Activated CD8-positive, alpha-beta memory T cell treated with anti-CD3 and anti-CD28 coated beads, Interleukin-2, amount 10 ng/mL, durations not matched to agents 7 days and 5 days (primary cell): ENCODE measurements at places on chromosomes 12 and 14. TPM values are rescaled to one million over a fixed set of nuclear protein-coding genes. Genes with fewer than 3 reads are reported as not detected.

DNA sequence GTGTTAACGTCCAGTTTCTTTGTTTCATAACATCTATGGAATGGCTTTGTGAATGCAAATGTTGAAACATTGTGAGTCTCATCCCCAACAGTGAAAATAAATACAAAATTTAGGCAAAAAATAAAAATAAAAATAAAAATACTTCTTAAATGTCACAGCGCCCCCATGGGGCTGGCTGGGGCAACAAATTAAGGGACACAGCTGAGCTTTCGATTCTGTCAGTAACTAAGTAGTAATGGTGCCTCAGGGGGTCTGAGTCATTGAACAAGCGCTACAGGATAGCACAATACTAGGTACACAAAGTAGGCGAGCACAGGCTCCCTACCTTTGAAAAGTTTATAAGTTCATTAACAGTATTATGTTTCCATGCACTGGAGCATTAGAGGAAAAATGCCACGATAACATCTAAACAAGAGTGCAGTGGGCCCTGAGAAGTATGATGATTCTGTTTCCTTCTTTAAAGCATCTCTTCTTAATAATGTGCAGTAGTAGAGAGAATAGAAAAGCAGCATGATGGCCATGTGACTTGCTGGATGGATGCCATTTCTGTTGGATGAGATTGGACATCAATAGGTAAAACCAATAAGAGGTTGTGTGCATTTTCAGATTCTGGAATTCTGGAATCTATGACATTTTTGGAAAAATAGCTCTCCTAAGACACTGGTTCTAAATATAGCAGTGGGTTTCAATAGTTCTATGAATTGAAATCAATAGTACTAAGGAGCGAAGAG is 667.2 kb downstream of the DIO2 start:
- DNase-seq: no peak
- H3K27ac ChIP-seq: no peak overlapping the region
- H3K36me3 ChIP-seq: no peaks in the 10 kb centered on the region
- H3K4me1 ChIP-seq: no peaks in the 10 kb centered on the region
- no peak overlapping the region for H3K4me3 ChIP-seq

- no peaks in the 10 kb centered on the region for H3K27me3 ChIP-seq
- H3K27ac ChIP-seq: no peak overlapping the region
- no peak overlapping the region for H3K4me3 ChIP-seq
- no peaks in the 10 kb centered on the region for H3K36me3 ChIP-seq
- DNase-seq: no peak
Observed at GRCh38 chr12:80494836-80495235, 50.8 kb downstream of the PTPRQ start.

GRCh38 chr14:65986041-65986440 is 500.1 kb upstream of the CCDC196 start:
- H3K27me3 ChIP-seq: peaks cover 4% of the 10 kb centered on the region
- H3K4me1 ChIP-seq: peaks cover 1% of the 10 kb centered on the region
- no peaks in the 10 kb centered on the region for H3K36me3 ChIP-seq
- no peak overlapping the region for H3K4me3 ChIP-seq
- H3K27ac ChIP-seq: no peak overlapping the region
- DNase-seq: no peak

DNA sequence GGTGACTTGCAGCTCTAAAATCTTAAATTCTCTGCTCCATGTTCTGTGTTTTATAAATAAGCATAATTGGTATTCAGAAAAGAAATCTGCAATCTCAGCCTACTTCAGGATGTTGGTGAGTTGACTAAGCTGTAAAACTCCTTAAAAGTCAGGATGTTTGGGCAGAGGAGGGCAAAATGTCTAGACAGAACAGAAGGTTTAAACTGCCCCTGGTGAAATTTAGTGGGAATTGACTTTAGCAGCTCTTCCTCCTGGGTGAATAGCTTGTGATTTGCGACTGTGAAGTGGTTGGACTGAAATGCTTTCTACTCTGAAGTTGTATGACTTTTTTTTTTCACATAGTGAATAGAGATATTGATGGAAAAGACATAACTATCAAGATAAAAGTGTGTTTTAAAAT is 85.8 kb downstream of the CAND1 start:
- no peak for DNase-seq
- no peak overlapping the region for H3K4me3 ChIP-seq
- H3K27ac ChIP-seq: no peak overlapping the region
- no peaks in the 10 kb centered on the region for H3K27me3 ChIP-seq
- H3K36me3 ChIP-seq: peaks cover 2% of the 10 kb centered on the region

GRCh38 chr12:47419497-47419896 is 286.3 kb downstream of the RPAP3 start:
- H3K27ac ChIP-seq: no peak overlapping the region
- H3K4me1 ChIP-seq: peaks cover 5% of the 10 kb centered on the region
- no peak overlapping the region for H3K4me3 ChIP-seq
- H3K36me3 ChIP-seq: peaks cover 5% of the 10 kb centered on the region

DNA sequence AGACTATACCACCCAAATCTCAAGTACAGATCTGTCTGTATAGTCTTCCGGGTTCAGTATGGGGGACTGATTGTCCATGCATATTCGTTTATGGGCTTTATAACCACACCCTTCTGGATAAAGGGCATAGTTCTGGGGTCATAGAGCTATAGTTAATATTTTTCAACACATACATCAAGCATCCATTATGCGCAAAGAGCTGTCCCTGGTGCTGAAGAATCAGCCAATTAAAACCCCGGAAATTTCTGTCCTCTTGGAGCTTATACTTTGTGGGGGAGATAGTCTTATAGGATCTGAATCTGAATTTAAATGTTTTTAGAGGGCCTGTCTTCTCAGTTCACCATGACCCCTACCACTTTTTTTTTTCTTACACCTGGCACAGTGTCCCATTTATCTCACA is 256.7 kb downstream of the SUDS3 start:
- H3K4me3 ChIP-seq: no peak overlapping the region
- no peak for DNase-seq
- no peaks in the 10 kb centered on the region for H3K4me1 ChIP-seq
- H3K36me3 ChIP-seq: no peaks in the 10 kb centered on the region
- H3K27me3 ChIP-seq: no peaks in the 10 kb centered on the region

- no peak overlapping the region for H3K4me3 ChIP-seq
- H3K4me1 ChIP-seq: no peaks in the 10 kb centered on the region
- DNase-seq: no peak
- no peak overlapping the region for H3K27ac ChIP-seq
- H3K27me3 ChIP-seq: peaks cover 15% of the 10 kb centered on the region
Observed at GRCh38 chr12:76755829-76756379, 8.0 kb upstream of the ZDHHC17 start.

DNA sequence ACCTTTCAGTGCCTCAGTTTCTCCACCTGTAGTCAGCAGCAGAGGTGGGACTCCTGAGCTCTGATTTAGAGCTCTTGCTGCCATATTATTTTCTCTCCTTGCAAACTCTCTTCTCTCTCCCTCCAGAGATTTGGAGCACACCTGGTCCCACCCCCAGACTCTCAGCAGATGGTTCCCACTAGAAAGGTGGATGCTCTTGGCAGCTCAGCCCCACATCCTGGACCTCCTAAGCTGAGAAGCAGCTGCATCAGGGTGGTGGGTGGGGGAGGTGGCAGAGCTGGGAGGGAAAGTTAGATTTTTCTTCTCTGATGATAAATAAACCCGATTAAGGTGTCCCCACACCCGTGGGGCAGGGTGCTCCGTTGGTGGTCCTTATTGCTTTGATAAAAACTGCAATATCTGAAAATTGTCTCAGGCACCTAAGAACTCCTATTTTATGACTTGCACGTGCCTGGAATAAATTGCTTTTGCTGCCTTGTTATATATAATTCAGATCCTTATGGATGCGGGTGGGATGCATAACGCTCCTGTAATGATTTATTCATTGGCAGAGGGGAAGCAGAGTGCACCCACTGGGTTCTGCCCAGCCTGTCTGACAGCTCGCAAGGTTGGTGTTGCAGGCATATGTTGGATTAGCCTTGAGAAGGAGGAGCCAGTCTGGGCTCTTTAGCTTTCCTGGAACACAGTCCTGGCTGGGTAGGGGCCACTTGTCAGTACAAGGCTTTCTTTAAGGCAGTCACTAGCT is 214.2 kb downstream of the SUDS3 start:
- H3K27ac ChIP-seq: no peak overlapping the region
- no peak for DNase-seq
- H3K4me1 ChIP-seq: no peaks in the 10 kb centered on the region
- no peak overlapping the region for H3K4me3 ChIP-seq

GRCh38 chr12:117518594-117519270 is 157.3 kb upstream of the NOS1 start:
- no peak for DNase-seq
- H3K27me3 ChIP-seq: no peaks in the 10 kb centered on the region
- H3K27ac ChIP-seq: no peak overlapping the region

DNA sequence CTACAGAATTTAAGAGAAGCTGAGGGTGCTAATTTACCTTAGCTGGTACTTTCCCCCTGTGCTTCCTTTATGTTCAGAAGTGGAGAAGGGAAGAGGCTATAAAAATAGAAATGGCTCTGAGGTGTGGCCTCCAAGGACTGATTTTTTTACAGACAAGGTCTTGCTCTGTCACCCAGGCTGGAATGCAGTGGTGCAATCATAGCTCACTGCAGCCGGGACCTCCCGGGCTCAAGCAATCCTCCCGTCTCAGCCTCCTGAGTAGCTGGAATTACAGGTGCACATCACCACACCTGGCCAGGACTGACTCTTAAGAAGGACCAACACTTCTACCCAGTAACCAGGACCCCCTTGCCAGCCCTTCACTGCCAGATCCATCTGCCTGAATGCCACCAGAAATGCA is 23.9 kb upstream of the NAP1L1 start:
- no peak overlapping the region for H3K4me3 ChIP-seq
- no peak overlapping the region for H3K27ac ChIP-seq
- no peaks in the 10 kb centered on the region for H3K4me1 ChIP-seq

DNA sequence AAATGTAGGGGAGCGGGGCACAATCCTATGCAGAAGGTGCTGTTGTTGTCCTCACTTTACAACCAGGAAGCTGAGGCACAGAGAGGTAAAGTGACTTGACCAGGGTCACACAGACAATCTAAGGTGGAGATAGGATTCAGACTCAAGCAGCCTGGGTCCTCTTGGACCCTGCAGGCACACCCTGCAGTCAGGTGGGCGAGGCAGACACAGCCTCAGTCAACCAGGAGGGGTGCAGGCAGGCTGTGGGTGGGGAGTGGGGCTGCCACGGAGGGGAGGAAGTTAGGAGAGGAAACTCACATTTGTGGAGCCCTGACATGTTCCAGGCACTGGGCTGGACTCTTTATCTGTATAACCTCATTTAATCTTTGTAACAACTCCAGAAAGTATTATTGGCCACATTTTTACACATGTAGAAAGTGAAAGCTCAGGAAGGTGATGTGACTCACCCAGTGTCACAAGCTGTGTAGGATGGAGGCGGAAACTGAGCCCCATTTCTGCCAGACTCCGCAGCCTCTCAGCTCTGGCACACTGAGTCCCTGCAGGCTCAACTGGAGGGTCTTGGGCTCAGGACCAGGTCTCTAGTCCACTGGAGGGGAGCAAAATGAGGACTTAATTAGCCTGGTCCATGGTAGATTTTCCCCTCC is 24.9 kb upstream of the CHGA start:
- H3K27me3 ChIP-seq: peaks cover 22% of the 10 kb centered on the region
- H3K27ac ChIP-seq: peak overlapping the region; percentile 61
- no peaks in the 10 kb centered on the region for H3K36me3 ChIP-seq
- H3K4me1 ChIP-seq: peaks cover 13% of the 10 kb centered on the region
- H3K4me3 ChIP-seq: peak overlapping the region; percentile 24

DNA sequence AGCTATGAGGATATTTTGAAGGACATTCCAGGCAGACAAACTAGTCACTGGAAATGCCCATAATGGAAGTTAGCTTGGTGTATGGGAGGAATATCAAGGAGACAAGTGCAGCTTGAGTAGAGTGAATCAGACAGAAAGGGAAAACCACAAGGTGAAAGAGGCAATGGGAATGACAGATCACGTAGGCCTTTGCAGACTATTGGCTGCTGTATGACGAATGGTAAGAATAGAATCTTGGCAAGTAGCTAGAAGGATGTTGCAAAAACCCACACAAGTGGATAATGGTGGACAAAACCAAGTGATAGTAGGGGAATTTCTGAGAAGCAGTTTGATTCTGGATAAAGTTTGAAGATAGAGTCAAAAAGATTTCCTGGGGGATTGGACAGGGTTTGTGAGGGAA is 196.9 kb upstream of the NOVA1 start:
- DNase-seq: no peak
- H3K27ac ChIP-seq: no peak overlapping the region
- H3K4me3 ChIP-seq: no peak overlapping the region
- no peaks in the 10 kb centered on the region for H3K36me3 ChIP-seq
- H3K4me1 ChIP-seq: no peaks in the 10 kb centered on the region
- H3K27me3 ChIP-seq: no peaks in the 10 kb centered on the region

GRCh38 chr14:74982661-74983060 is 20.1 kb upstream of the EIF2B2 start:
- H3K4me3 ChIP-seq: no peak overlapping the region
- H3K27me3 ChIP-seq: no peaks in the 10 kb centered on the region
- DNase-seq: no peak

GRCh38 chr14:54804538-54805041 is 98.0 kb downstream of the GCH1 start:
- no peaks in the 10 kb centered on the region for H3K36me3 ChIP-seq
- no peak overlapping the region for H3K27ac ChIP-seq
- no peak for DNase-seq

DNA sequence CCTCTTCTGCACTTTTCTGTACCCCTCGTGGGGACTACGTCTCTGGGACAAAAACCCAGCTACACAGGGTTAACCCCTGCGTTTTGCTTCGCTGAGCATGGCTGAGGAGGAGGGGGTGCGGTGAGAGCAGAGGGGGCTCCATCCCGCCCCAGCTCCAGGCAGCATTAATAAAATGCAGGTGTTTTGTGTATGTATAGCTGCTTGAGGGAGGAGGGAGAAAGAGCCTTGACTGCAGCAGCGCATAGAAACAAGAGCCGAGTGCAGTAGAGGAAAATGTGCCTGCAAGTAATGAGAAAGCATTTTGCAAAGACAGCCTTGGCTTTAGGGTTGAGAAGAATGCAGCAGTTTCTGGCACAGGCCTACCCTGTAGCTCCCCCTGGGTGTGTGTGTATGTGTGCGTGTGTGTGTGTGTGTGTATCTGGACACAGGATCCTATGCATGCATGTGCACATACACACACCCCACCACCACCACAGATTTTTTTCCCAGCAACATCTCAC is 103.9 kb downstream of the ZFP36L1 start:
- H3K27me3 ChIP-seq: no peaks in the 10 kb centered on the region
- H3K4me1 ChIP-seq: peaks cover 27% of the 10 kb centered on the region
- H3K4me3 ChIP-seq: no peak overlapping the region
- no peaks in the 10 kb centered on the region for H3K36me3 ChIP-seq

DNA sequence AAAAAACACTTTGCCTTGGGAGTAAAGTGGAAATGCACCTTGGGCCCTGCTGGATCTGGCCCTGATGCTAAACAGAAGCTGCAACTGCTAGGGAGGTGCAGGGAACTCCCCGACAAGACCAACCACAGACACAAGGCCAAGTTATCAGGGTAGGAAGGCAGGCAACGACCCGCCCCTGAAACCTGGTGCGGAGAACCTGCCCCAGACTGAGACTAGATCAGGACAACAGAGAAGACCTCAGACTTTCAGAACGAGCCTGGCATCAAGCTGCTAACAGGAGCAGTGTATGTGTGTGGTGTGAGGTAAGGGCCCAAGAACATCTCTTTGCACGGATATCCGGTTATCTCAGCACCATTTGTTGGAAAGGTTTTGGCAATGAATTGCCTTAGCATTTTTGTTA is 233.7 kb upstream of the RTL1 start:
- peaks cover 3% of the 10 kb centered on the region for H3K4me1 ChIP-seq
- DNase-seq: no peak
- H3K4me3 ChIP-seq: no peak overlapping the region
- H3K27ac ChIP-seq: no peak overlapping the region

The ADAMTS20 gene
- not detected for total RNA-seq

The ARMH4 gene
- total RNA-seq: not detected

The INHBC gene
- not detected for total RNA-seq

The NTN4 gene
- total RNA-seq: not detected

The KRT76 gene
- not detected for total RNA-seq

The C12orf42 gene
- not detected for total RNA-seq

The PROX2 gene
- 0.44 TPM for total RNA-seq

The LGALS3 gene
- 138 TPM for total RNA-seq
